ENCODE measurements at places on chromosomes 11 and 22.

DNA sequence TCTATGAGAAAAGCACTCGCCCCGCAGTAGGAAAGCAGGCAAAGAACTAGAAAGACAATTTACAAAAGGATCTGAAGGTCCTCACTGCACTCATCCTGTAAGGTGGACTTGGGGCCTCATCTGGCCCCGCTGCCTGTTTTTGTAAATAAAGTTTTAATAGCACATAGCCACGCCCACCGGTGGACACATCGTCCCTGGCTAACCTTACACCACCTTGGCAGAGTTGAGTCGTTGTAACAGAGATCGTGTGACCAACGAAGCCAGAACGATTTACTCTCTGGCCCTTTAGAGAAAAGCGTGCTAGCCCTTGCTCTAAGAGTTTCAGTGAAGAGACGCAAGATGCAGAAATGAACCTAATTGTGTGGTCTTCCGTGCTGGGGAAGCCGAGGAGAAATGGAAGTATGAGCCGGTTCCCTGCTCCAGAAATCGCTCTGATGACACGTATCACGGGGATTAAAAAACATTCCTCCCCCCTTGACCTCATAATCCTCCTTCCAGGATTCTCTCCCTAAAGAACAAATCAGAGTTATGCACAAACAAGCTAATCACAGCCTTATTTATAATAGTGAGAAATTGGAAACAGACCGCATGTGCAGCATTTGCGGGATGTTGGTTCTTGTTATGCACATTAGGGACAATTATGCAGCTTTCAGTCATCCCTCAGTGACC, 80.1 kb downstream of the CDKN1C start:
- no peak for DNase-seq

DNA sequence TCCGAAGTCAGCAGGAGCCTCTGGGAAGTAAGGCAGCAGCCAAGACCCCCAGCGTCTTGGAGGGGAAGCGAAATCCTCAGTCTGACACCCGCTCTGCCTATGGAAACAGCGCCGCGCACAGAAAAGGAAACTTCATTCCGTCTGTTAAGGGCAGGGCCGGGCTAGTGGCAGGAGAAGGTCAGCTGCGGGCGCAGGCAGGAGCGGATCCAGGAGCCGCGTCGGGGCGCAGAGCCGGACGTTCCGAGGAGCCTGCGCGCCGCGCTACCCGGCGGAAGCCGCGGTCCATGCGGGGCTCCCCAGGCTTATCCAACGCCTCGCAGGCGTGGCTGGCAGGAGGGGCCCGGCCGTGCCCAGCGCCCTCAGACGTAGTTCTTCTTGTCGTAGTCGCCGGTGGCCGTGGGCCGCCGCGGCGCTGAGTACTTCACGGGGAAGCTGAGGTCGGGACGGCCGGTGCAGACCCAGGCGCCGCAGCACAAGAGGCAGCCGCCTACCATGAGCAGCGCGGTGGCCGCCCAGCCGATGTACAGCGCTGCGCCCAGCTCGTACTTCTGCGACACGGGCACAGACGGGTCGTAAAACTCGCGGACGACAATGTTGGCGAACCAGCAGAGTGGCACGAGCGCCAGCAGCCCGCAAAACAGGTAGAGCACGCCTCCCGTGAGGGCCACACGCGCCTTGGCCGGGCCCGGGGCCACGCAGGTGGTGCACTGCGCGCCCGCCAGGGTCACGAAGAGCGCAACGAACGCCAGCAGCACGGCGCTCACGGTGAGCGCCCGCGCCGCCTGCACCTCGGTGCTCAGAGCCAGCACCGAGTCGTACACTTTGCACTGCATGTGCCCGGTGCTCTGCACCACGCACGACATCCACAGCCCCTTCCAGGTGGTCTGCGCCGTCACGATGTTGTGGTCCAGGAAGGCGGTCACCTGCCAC, 705 bp downstream of the CLDN5 start:
- no peak for DNase-seq

GRCh38 chr11:3642071-3642951, 519 bp upstream of the ART5 start:
- DNase-seq, result peak; percentile 77

DNA sequence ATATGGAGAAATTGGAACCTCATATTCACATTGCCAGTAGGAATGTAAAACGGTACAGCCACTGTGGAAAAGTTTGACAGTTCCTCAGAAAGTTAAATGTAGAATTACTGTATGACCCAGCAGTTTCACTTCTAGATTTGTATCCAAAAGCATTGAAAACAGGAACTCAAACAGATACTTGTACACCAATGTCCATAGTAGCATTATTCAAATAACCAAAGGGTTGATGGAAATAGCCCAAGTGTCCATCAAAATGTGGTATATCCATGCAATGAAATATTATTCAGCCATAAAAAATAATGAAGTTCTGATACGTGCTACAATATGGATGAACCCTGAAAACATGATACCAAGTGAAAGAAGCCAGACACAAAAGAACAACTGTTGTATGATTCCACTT, 17.8 kb downstream of the PRRG4 start:
- no peak for DNase-seq

DNA sequence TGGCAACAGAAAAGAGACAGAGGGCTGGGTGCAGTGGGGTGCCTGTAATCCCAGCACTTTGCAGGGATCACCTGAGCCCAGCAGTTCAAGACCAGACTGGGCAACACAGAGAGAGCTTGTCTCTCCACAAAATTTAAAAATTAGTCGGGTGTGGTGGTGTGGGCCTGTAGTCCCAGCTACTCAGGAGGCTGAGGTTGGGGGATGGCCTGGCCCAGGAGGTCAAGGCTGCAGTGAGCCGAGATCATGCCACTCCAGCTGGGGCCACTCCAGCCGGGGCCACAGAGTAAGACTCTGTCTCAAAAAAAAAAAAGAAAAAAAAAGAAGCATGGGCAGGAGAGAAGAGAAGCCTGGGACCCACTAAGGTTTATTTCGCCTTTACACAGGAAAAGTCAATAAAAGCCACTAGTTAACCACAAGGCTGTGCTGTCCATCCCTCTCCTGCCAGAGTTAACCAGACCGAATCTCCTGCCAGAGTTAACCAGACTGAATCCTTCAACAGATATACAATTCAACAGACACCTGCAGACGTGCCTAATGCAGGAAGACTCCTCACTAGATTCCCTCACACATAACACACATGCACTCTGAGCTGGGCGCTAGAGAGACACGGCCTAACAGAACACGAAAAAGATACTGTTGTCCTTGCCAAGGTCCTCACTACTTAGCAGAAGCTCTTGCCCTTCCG, 29.8 kb downstream of the MICAL3 start:
- no peak for DNase-seq

DNA sequence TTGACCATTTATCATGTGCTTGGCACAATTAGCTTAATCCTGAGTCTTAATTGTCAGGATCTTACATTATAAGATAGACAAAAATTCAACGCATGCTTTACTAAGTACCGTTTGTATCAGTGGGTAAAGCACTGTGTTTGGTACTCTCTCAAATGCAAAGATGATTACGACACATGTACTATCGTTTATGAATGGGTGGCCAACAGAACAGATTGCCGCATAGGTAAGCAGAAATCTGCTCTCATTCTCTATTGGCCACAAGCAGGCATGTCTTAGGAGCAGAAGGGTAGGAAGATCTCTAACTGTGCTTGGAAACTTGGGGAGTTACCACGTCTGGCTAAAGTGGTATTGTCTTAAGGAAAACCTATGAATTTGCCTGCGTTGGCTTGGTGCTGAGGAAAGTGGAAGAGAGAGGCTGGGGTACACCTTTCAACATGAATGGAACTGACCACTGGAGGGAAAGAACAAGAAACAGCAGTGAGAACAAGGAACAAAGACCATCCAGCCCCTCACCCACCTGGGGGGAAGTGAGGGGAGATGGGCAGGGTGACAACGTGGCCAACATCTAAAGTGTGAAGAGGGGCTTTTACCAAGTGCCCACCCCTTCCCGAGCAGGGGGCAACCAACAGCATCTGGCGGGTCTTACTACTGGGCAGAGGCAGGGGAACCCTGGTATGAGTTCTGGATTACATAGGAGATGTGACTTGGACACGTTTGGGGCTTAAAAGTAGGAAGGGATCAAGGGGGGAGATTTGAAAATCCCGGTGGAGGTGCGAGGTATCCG, 1.0 kb upstream of the TUBA8 start:
- no peak for DNase-seq

- DNase-seq, result no peak
These were observed 1.3 kb upstream of the PANX2 start for GRCh38 chr22:50169181-50169759.

GRCh38 chr22:45533703-45534102, 31.0 kb downstream of the FBLN1 start:
- no peak for DNase-seq

GRCh38 chr11:74466916-74467885, at the start of gene KCNE3:
KCNE3 (minus strand) TSS chr11:74467549; CDS start chr11:74457563, 9,986 bp downstream.
- DNase-seq, result peak; percentile 41

DNA sequence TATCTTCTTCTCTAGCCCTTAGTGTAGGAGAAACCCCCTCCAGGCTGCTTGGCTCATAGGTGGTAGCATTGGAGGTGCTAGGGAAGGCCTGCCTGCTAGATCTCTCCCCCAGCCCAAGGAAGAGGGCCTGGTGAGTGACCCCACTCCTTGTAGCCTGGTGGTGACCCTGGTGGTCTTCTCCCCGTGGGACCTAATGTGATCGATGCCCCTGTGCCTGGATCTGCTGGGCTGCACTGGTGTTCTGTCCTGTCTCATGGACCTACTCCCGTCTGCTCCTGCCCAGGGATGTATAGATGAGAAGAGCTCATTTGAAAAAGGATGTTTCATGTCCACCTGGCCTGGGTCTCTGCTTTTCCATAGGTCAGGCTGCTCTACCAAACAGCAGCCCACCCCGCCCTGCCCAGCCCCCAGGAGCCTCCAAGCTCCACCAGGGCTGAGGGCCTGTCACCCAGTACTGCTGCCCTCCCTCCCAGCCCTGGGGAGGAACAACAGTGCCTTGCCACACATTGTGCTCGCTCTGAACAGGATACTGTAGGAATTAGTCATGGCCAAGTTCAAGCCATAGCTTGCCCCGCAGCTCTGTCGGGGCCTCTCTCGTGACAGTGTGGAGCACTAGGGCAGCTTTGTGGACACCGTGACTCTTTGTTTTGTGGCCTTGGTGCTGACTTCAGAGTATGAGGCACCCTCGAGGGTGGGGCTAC, 19.7 kb downstream of the SLC37A2 start:
- no peak for DNase-seq

DNA sequence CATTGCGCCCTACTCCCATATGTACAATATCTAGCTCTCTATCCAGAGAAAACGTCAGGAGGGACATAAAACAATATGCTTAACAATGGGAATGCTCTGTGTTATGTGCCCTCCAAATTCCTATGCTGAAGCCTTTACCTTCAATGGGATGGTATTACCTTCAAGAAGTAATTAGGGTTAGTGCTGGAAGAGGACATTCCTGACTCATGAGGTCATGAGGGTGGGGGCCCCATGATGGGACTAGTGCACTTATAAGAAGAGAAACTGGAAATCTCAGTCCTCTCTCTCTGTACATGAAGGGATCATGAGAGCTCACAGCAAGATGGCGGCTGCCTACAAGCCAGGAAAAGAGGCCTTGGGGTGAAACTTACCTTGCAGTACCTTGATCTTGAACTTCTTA, 20.3 kb downstream of the MMP20 start:
- no peak for DNase-seq

DNA sequence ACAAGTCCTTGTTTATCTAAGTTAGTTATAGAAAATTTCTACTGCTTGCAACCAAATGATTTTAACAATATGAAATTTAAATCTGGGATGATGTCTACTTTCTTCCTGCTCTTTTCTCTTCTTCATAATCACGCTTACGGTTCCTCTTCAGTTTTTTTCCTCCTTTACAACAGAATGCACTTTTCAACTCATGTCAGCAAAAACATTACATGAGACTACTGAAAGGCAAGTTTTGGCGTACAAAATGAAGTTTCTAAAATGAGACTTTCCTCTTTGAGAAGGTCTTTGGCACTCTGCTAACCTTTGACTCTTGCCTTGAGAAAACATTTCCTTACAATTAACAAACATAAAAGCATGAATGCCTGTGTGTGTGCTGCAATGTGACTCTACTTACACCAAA, 23.3 kb downstream of the TMEM123 start:
- no peak for DNase-seq

- DNase-seq, result no peak
These were observed 1.4 kb upstream of the PHOX2A start for GRCh38 chr11:72245263-72245816.

- DNase-seq, result no peak
These were observed 80.3 kb upstream of the SHISAL1 start for GRCh38 chr22:44393066-44393465.

All from HAP-1 (cell line).